Stimulated activated CD8-positive, alpha-beta memory T cell treated with anti-CD3 and anti-CD28 coated beads, Interleukin-2, amount 100 ng/mL, for 48 hours (primary cell): ENCODE measurements at places on chromosomes 1 and 21.

GRCh38 chr1:206672844-206673758 lies 11.6 kb upstream of the MAPKAPK2 start:
- DNase-seq, result no peak

- DNase-seq, result no peak
Observed at GRCh38 chr1:232334246-232334645, 295.7 kb downstream of the SIPA1L2 start.

DNA sequence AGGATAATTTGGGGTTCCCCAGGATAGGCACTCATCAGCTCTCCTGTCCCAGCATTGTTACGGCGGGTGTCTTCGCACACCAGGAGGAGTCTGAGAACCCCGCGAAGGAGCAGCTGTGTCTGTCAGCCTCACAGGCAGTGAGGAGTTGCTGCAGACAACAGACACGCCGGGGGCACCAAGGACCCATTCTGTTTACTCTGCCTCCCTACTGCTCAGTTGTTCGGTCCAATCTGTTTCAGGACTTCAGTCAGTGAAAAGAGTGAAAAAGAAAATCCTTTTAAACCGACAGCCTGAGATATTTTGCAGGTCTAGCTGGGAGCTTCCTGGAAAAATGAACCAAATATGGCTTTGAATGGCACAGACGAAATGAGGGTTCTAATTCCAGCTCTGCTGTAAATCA lies 288.4 kb downstream of the OMA1 start:
- DNase-seq, result no peak

DNA sequence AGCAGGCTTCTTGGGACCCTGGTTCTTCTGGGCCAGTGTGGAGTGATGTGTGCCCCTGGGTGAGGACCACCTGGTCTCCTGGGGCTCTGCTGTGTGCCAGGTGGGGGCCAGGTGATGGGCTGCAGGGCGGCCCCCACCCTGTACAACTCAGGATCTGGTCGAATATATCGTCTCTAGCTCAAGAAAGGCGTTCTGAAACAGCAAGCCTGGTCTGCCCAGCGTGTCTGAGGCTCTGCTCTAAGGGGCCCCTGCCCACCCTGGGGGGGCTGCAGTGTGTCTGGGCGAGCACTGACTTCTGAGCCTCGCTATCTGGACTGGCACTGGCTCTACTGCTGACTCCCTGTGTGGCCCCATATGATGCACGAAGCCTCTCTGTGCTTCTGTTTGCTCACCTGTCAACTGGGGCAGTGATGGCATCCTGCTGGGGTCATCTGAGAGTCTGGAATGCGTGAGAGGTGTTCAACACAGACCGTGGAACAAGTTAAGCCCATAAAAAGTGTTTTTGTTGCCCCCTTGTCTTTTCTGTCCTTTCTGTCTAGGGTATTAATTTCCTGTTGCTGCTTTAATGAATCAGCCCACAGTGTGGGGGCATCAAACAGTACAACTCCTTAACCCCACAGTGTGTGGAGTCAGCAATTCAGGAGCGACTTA lies 56.0 kb upstream of the TRAPPC10 start:
- no peak for DNase-seq

GRCh38 chr1:248753708-248754280 lies 1.8 kb downstream of the LYPD8 start:
- DNase-seq, result no peak

DNA sequence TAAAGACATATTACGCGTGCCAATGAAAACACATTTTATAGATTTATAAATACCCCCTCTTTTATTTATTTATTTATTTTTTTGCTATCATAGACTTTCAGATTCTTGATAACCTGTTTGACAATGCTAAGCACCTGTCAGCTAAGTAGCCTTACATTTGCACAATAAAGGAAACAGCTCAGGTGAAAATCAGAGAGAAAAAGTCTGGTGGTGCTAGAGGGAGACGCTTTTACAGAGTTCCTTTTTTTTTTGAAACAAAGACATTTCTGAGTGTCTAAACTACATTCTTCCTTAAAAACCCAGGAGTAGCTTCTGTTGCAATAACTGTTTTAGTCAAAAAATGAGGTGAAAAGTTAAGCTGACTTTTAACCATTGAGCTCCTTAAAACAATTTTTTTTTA lies 1611.6 kb downstream of the NCAM2 start:
- DNase-seq, result no peak

- no peak for DNase-seq
Observed at GRCh38 chr1:113433184-113433583, 42.9 kb downstream of the MAGI3 start.

DNA sequence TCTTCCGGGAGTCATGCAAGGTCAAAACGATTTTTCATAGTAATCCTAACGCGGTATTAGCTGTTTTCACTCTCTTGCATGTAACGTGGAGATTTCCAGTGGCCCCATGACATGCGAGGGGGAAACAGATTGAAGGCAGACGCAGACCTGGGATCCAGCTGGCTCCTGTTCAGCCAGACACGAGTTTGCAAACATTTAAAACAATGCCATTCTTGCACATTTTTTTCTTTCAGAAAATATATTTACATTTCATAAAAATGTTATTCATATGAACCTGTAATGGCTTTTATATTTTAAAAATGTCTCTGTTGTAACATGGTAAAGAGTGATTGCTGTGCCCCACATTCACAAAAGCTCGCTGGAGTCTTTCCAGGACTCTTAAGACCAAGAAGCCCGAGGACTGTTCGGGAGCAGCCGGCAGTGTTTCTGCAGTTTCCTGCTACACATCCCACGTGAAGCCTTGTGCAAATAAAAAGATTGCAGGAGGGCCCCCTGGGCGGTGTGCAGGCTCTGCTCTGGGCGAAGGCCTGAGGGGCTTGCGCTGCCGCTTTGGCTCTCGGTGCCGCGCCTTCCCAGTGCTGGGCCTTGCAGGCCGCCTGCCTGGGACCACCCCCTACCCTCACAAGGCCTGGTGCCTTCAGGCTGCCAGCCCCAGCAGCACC lies 184.9 kb downstream of the DYRK1A start:
- no peak for DNase-seq

GRCh38 chr1:156337052-156337887 lies 822 bp downstream of the CCT3 start:
- DNase-seq, result no peak

DNA sequence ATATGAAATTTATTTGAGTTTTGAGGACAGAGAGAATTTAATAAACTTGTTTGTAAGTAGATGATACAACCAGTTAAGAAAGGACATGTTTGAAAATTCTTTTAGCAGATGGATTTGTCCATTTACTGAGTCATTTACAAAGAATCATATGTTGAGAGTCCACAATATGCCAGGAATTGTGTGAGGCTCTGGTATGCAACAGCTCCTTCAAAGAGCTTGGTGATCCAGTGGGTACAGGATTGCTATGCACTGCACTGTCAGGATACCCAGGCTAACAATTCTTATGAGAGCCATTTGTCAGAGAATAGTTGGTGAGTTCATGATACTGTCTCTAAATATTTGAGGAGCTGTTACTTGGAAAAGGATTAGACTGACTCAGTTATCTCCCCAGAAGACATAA lies 11.0 kb downstream of the DNM3 start:
- no peak for DNase-seq

- no peak for DNase-seq
Observed at GRCh38 chr1:192888574-192888973, 79.7 kb downstream of the RGS2 start.

DNA sequence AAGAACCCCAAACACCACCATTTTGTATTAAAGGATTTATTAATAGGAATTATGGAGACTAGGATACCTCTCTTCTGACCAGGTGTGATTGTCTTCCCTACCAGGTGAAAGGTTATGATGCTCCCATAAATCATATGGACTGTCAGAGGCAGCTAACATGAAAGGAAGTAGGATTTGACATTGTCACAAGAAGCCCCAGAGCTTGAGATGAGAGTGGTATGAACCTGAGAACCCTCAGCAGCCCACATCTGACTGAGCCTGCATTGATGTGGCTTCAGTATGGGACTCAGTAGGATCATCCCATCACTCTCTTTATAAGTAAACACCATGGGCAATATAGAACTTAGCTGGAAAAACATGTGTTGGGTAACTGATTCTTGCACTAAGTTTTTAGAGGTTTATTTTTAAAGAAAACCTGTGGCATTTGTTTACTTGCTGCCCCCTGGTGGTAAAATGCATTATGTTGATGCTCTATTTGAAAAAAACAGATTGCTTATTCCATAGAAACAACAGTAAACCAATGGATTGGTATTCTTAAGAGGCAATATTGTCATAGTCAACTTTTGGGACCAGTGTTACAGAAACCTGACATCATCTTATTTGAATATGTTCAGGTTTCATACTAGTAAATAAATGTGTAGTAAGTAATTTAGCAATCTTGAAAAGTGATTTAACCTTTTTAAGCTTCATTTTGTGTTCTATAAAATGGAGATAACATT lies 16.6 kb upstream of the CACYBP start:
- DNase-seq, result no peak

DNA sequence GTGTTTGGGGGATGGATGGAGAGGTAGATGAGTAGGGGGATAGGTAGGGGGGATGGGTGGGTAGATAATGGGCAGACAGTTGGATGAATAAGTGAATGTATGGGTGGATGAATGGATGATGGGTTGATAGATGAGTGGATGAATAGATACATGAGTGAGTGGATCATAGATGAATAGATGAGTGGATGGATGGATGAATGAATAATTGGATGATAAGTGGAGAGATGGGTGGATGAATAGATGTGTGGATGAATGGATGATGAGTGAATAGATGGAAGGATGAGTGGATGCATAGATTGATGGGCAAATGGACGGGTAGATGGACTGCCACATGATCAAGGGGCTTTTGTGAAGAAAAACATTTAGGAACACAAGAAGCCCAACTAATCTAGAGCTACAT lies 133.3 kb upstream of the F3 start:
- DNase-seq, result no peak

DNA sequence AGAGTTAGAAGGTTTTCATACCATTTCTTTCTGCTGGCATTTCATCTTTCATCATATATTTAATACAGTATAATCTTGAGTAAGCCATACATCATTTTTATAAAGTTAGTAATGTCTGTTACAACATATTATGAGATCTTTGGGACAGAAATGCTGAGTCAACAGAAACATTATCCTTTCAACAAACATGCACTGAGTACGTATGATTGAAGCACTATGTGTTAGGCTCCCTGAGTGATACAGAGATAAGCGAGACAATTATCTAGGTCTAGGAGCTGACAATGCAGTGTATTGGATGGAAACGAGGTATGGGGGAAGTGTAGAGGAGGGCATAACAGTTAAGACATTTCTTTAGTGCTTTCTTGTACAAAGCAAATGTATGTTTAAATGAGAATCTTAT lies 19.7 kb upstream of the GPR52 start:
- DNase-seq, result no peak

- DNase-seq, result no peak
Observed at GRCh38 chr1:14217384-14217783, 381.1 kb upstream of the KAZN start.

- DNase-seq, result no peak
Observed at GRCh38 chr1:38179483-38179882, 132.9 kb upstream of the POU3F1 start.

- no peak for DNase-seq
Observed at GRCh38 chr1:9714257-9714718, 62.8 kb downstream of the PIK3CD start.

GRCh38 chr1:192463661-192464060 lies 111.9 kb upstream of the RGS1 start:
- no peak for DNase-seq

- no peak for DNase-seq
Observed at GRCh38 chr1:155307247-155307740, 1.4 kb upstream of the FDPS start.

DNA sequence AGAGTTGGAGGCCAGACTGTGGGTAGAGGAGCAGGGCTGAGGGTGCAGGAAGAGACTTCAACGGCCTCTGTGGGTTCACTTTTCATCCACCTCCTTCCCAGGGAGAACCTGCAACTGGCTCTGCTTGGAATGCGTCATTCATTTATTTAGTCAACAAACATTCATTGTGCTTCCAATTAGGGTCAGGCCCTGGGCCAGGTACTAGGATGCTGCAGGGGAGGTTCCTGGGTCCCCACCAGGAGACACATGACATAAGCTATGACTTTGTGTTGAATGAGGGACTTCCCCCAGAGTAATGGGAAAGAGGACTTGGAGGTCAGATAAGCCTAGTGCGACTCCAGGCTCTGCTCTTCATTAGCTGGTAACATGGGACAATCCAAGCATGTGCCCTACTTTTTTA lies 46.3 kb upstream of the RPL11 start:
- DNase-seq, result no peak

DNA sequence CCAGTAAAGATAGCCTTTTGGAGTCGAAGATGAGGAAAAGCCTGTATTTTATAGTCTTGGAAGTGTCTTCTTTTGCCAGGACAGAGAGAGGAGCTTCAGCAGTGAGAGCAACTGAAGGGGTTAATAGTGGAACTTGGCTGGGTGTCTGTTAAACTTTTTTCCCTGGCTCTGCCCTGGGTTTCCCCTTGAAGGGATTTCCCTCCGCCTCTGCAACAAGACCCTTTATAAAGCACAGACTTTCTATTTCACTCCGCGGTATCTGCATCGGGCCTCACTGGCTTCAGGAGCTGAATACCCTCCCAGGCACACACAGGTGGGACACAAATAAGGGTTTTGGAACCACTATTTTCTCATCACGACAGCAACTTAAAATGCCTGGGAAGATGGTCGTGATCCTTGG lies at the start of gene VCAM1:
Gene VCAM1, plus strand, starts transcription at position 253 of the 400 bp plus-strand sequence. Its CDS starts 119 bp downstream, at position 372.
- no peak for DNase-seq

GRCh38 chr1:155061381-155062150 lies 2.0 kb upstream of the EFNA4 start:
- peak; percentile 96 for DNase-seq

GRCh38 chr1:210321552-210321951 lies 7.2 kb upstream of the HHAT start:
- no peak for DNase-seq

DNA sequence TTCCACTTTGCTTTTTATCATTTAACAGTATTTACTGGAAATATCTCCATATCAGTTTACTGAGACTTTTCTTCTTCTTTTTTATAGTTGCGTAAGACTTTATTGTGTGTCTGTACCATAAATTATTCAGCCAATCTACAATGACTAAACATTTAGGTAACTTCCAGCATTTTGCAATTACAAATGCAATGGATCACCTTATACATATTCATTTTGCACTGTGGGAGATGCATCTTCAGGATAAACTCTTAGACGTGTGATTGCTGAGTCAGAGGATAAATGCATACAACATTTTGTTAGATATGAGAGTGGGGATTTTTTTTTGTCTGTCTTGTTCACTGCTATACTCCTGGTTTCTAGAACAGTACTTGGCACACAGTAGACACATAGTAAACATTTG lies 95.7 kb upstream of the GCLM start:
- DNase-seq, result no peak

GRCh38 chr1:239982762-239983161 lies 108.9 kb upstream of the FMN2 start:
- no peak for DNase-seq

DNA sequence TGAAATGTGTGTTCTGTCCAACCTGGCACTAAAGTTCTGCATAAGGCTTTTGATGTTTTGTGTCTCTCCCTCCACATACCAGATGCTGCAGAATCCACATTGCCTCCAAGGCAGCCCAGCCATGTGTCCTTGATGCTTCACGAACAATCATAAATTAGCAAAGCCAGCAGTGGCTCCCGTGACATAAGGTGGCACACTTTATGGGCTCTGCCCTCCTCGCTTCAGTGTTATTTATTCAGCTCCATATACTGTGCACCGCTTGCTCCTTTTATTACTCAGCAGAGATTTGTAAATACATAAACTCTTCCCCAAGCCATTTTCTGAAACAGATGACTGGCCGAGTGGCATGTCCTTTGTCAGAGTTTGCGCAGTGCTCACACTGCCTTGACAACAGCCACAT lies 112.8 kb upstream of the SLC35F3 start:
- no peak for DNase-seq

GRCh38 chr1:1080122-1080757 lies 6.1 kb upstream of the RNF223 start:
- no peak for DNase-seq

GRCh38 chr21:38968887-38969543 lies 163.3 kb downstream of the ETS2 start:
- no peak for DNase-seq
